Activated CD4-positive, alpha-beta T cell treated with anti-CD3 and anti-CD28 coated beads for 36 hours (primary cell): ENCODE measurements at places on chromosomes 16 and 17. TPM values are rescaled to one million over a fixed set of nuclear protein-coding genes. Genes with fewer than 3 reads are reported as not detected.
A peak's percentile ranks its signal among the peaks of the same experiment; 100 is the strongest.

The GPRC5B gene
- 0.11 TPM for total RNA-seq

The KSR1 gene
- 113 TPM for total RNA-seq

The ZMYND15 gene
- 0.09 TPM for total RNA-seq

DNA sequence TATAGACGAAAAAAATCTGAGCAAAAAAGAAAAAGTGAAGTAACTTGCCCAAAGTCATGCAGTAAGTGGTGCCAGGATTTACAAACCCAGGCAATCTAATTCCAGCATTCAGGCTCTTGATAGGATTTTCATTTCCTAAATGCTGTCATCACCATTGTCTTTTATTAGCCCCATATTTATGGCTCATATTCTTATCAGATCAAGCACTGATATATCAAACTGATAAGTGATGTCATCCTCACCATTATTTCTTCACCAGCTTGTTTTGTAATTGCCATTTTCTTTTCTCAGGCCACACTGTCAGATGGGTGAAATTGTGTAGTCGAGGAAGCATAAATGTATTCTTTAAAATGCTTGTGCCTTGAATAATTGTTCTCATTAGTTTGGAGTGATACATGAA is 1.3 kb downstream of the RAD51C start:
- DNase-seq = no peak

- DNase-seq = no peak
Measured at GRCh38 chr17:83086907-83087787, 7.7 kb downstream of the METRNL start.

DNA sequence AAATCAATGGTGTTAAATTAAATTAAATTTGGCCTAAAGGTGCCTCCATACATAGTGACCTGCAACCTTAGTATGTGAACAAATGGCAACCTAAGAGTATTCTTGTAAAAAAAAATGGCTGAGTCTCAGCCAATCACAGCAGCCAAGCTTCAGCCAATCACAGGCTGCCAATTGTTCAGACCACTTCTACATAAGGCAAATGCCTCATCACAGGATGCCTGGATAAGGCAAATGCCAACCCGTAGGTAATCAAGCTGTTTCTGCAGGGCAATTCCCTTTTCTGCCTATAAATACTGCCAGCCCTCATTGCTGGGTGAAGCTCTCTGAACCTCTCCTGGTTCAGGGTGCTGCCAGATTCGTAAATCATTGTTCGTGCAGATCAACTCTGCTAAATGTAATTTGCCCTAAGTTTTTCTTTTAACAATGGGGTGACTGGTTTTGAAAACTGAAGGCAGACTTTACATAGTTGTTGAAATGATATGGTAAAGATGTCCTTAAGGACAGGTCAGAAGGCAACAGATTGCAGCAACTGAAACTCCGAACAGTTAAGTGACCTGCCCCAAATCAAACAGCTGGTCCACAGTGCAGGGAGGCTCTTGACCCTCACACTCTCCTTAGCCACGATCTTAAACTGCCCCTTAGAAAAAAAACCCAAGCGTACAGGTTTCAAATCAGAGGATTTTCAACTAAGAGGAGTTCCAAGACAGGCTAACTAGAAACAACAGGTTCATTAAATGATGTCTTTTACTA is 50.3 kb downstream of the N4BP1 start:
- DNase-seq = peak; percentile 31

- DNase-seq = no peak
Measured at GRCh38 chr16:15792563-15792971, 64.3 kb downstream of the MYH11 start.

GRCh38 chr16:23968176-23968575 is 132.4 kb downstream of the PRKCB start:
- no peak for DNase-seq
